IMR-90 (cell line): ENCODE measurements at places on chromosomes 2 and 18. TPM values are rescaled to one million over a fixed set of nuclear protein-coding genes. Genes with fewer than 3 reads are reported as not detected.

The NEURL3 gene
- not detected in 2 replicates for total RNA-seq

DNA sequence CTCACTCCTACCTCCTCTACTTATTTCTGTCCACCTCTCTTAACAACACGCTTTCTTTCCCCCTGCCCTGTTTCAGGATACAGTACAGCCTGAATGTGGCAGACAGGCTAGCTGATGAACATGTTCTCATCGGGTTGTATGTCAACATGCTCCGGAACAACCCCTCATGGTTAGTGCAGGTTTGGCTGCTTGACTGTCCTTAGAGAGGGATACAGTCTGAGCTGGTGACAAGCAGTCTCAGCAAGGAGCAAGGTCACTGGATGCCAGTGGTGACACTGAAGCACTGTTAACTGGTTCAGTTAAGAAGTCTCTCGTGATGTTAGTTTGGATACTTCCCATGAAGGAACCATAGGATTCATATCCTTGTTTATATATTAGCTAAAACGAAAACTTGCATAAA, 128.6 kb downstream of the DTNA start:
- no peak for DNase-seq
- no peaks in the 10 kb centered on the region for H3K4me1 ChIP-seq
- no peak overlapping the region for H3K4me3 ChIP-seq
- no peak overlapping the region for H3K27ac ChIP-seq
- no peaks in the 10 kb centered on the region for H3K36me3 ChIP-seq

DNA sequence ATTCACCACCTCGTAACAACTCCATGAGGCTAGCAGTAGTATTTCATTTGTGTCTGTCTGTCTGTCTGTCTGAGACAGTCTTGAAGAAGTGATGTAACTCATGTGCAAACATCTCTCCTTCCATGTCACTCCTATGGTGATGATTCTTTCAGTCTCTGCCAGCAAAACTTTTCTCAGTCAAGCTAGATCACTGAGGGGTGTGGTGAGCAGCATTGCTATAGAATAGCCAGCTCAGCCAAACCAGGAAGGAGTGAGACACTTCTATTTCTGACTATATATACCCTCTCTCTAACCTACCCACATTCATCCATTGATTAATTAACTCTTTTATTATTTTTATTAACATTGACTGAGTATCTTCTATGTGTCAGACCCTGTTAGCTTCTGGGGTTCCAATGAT, 1095.1 kb upstream of the GYPC start:
- H3K27me3 ChIP-seq, result no peaks in the 10 kb centered on the region
- no peak for DNase-seq
- H3K4me3 ChIP-seq, result no peak overlapping the region
- H3K36me3 ChIP-seq, result no peaks in the 10 kb centered on the region
- H3K4me1 ChIP-seq, result no peaks in the 10 kb centered on the region

GRCh38 chr2:200138391-200139124, 167.9 kb upstream of the SPATS2L start:
- H3K4me3 ChIP-seq, result no peak overlapping the region
- no peaks in the 10 kb centered on the region for H3K36me3 ChIP-seq
- DNase-seq, result peak; percentile 59
- H3K27me3 ChIP-seq, result no peaks in the 10 kb centered on the region
- no peaks in the 10 kb centered on the region for H3K4me1 ChIP-seq

- no peaks in the 10 kb centered on the region for H3K36me3 ChIP-seq
- H3K4me1 ChIP-seq, result peaks cover 7% of the 10 kb centered on the region
- DNase-seq, result no peak
Measured at GRCh38 chr2:150413910-150414309, 73.6 kb downstream of the RND3 start.

- no peaks in the 10 kb centered on the region for H3K27me3 ChIP-seq
- no peaks in the 10 kb centered on the region for H3K4me1 ChIP-seq
- DNase-seq, result no peak
- H3K4me3 ChIP-seq, result no peak overlapping the region
Measured at GRCh38 chr2:55910077-55910476, 13.5 kb downstream of the EFEMP1 start.

GRCh38 chr2:40357667-40358066, 94.2 kb downstream of the SLC8A1 start:
- no peaks in the 10 kb centered on the region for H3K27me3 ChIP-seq
- peak; percentile 70 for DNase-seq
- no peak overlapping the region for H3K4me3 ChIP-seq
- no peak overlapping the region for H3K27ac ChIP-seq

GRCh38 chr18:55314615-55315237, 273.3 kb downstream of the TCF4 start:
- peaks cover 2% of the 10 kb centered on the region for H3K36me3 ChIP-seq
- peaks cover 3% of the 10 kb centered on the region; the same call in 1 of the 2 replicates for H3K4me1 ChIP-seq
- H3K27ac ChIP-seq, result no peak overlapping the region
- no peak overlapping the region for H3K4me3 ChIP-seq

The SCTR gene
- not detected in 2 replicates for total RNA-seq

- H3K36me3 ChIP-seq, result peaks cover 14% of the 10 kb centered on the region
- DNase-seq, result no peak
- H3K27me3 ChIP-seq, result no peaks in the 10 kb centered on the region
- H3K27ac ChIP-seq, result no peak overlapping the region
Measured at GRCh38 chr2:8867363-8867762, 29.9 kb upstream of the KIDINS220 start.

DNA sequence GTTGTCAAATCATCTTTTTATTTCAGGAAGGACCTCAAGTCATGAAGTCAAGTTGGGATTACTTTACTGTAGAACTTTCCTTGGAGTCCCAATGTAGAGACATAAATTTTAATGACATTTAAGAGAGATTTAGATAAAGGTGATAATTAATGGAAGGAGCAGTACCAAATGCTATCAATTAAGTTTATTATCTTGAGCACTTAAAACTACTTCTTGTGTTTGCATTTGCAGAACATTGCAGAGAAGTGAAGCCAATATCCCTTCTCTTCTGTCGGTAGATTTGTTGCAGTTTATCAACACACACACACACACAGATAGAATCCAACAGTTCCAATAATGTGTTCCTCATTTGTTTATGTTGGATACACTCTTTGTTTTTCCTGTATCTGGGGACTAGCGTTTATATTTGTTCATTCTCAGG, 570.7 kb downstream of the EPHA4 start:
- H3K27me3 ChIP-seq, result no peaks in the 10 kb centered on the region
- no peaks in the 10 kb centered on the region for H3K36me3 ChIP-seq
- no peak overlapping the region for H3K27ac ChIP-seq

The SNTG2 gene
- under 0.01 and 0.56 TPM in 2 replicates for total RNA-seq

DNA sequence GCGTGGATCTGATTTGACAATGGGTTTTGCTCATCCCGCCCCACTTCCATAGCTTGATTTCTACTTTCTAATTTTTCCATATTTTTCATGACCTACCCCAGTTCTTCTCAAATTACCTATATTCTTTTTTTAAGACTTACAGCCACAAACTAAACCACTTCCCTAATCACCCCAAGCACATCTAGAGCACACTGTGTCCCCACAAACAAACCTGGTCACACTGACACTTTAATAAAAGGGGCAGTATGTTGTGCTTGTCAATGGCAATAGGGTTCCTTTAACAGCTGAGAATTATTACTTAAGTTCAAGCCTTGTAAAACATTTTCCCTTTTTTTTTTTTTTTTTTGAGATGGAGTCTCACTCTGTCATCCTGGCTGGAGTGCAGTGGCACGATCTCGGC, 47.1 kb downstream of the MREG start:
- H3K4me1 ChIP-seq, result no peaks in the 10 kb centered on the region
- no peaks in the 10 kb centered on the region for H3K36me3 ChIP-seq
- no peak overlapping the region for H3K27ac ChIP-seq
- H3K4me3 ChIP-seq, result no peak overlapping the region
